ENCODE measurements at places on chromosomes 13 and 19.
A peak's percentile ranks its signal among the peaks of the same experiment; 100 is the strongest.

GRCh38 chr13:41516760-41517159, 59.4 kb downstream of the RGCC start:
- DNase-seq: no peak

- DNase-seq: peak; percentile 47
Observed at GRCh38 chr13:99605420-99606323, 104.4 kb downstream of the TM9SF2 start.

- no peak for DNase-seq
Observed at GRCh38 chr13:20514866-20515265, 10.8 kb downstream of the CRYL1 start.

GRCh38 chr13:79225487-79226232, 180.4 kb downstream of the RBM26 start:
- DNase-seq: no peak

DNA sequence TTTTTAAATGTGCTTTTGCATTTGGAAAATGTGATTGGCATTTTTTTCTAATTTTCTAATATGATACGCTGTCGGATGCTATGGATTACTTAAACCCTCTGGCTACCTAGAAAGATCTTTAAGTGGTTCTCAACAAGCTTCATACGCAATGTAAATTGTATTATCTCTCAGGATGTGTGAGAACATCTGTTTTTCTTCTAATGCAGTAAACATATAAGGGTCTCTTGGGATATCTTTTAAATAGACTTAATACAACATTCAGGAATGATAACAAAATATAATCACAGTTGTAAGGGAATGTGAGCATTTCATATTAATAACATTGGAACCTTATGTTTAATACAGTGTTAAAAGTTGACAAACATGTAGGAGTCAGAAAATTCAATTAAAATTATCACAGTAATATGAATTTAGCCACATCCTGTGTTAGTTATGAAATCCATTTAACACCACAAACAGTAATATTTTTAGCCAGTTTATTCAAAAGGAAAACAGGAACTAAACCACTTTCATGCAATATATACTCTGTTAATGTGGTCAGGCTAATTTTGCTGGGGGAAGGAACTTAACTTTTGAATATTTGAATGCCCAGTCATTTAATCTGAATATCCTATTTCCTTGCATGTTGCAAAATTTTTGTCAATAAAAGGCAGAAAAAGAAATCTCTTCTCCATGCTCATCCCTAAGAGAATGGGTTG, 15.0 kb upstream of the ALOX5AP start:
- DNase-seq: no peak

DNA sequence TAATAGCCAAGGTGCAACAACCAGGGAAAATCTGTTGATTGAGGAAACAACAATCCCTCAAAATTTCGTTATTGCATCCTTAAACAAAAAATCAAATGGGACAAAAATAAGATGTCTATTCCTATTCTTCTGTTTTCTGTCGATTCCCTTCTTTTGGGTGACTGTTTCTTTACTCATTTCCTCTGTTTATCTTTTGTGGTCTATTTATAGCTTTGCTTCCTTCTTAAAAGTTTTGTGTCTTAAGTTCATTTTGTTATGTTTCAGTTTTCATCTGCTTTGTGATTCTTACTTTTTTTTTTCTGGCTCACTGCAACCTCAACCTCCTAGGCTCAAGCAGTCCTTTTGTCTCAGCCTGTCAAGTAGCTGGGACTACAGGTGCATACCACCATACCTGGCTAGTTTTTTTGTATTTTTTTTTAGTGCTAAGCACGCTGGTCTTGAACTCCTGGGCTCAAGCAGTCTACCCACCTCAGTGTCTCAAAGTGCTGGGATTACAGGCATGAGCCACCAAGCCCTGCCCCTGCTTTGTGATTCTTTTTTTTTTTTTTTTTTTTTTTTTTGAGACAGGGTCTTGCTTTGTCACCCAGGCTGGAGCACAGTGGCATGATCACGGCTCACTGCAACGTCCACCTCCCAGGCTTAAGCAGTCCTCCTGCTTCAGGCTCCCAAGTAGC, 10.4 kb downstream of the ZNF146 start:
- no peak for DNase-seq

GRCh38 chr13:108215436-108215835, at the start of gene LIG4:
Gene LIG4, minus strand, starts transcription at chr13:108215536. Its CDS starts 4,268 bp downstream, at chr13:108211268.
- peak; percentile 92 for DNase-seq

- DNase-seq: no peak
Observed at GRCh38 chr13:19645000-19645399, 11.5 kb downstream of the MPHOSPH8 start.

DNA sequence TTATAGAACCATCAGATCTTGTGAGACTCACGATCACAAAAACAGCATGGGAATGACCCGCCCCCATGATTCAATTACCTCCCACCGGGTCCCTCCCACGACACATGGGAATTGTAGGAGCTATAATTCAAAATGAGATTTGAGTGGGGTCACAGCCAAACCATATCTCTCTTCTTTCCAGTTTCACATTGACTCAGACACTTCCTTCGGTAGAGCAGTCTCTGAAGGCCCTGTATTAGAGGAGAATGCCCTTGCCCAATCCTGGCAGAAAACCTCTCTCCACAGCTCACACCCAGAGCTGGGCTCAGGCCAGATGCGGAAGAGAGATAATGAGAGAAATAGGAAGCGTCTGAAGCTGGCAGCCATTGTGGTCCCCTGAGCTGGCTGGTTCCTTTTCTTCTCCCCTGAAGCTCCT, 72.4 kb upstream of the CLDN10 start:
- DNase-seq: no peak

GRCh38 chr13:89577301-89577700, 1770.2 kb upstream of the MIR17HG start:
- DNase-seq: no peak

DNA sequence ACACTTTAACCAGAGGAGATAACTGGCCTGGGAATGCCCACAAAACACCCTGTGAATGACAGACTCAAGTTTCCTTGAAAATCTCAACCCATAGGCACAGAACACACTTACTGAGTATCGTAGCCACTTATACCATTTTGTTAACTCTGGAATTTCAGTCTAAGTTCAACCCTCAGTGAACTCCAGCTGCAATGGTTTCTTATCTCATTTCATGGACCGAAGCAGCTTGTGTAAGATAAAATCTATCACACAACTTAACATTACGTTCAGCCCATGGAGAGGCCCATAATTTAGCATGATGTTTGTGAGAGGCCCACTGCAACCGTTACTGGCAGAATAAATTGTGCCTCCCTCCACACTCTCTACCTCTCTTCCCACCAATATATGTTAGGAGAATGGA, 323.0 kb downstream of the DNAJC15 start:
- no peak for DNase-seq

DNA sequence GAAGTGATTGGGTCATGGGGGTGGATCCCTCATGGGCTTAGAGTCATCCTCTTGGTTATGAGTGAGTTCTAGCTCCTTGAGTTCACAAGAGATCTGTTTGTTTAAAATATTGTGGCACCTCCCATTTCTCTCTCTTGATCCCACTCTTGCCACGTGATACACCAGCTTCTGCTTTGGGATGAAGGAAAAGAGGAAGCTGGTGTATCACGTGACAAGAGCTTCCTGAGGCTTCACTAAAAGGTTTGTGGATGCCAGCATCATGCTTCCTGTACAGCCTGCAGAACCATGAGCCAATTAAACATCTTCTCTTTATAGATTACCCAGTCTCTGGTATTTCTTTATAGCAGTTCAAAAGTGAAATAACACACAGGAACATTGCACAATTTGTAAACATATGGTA, 352.5 kb upstream of the ATXN8OS start:
- no peak for DNase-seq

GRCh38 chr19:48509467-48510194, 2.0 kb downstream of the LMTK3 start:
- no peak for DNase-seq

- no peak for DNase-seq
Observed at GRCh38 chr19:31943191-31943661, 402.2 kb upstream of the ZNF507 start.

- no peak for DNase-seq
Observed at GRCh38 chr13:43883631-43884030, 3.9 kb downstream of the LACC1 start.

- DNase-seq: peak; percentile 29
Observed at GRCh38 chr13:71866335-71867130, 471 bp downstream of the DACH1 start.

DNA sequence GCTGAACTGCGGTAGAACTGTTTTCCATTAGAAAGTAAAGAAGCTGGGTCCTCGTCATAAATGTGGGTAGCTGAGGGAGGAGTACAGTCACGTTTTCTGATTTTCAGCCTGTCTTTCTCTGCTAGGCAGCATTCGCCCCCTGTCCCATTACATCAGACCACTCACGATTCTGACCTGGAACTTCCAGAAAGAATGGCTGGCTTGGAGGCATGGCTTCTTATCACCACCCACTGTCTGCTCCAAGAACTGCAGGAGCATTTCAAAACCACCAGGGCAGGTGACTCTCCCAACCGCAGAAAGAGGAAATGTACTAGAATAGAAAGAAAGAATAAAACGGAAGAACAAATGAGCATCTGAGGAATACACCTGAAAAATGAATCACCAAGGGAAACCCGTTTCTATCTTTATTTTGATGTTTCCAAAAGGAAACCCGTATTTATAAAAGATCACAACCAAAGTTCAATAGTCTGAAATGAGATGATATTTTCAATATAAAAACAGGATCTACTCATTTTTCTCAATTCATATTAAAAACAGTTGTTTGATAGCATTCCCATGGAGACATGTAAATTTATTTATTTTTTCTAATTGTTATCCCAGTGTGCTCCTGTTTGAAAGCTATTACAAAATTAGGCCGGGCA, 22.1 kb upstream of the POMP start:
- peak; percentile 43 for DNase-seq

- no peak for DNase-seq
Observed at GRCh38 chr19:32130332-32130731, 215.1 kb upstream of the ZNF507 start.

GRCh38 chr13:46665633-46666482, 112.9 kb downstream of the LRCH1 start:
- DNase-seq: no peak

GRCh38 chr13:102817907-102818306, 19.0 kb downstream of the BIVM start:
- no peak for DNase-seq

Measured in activated naive CD8-positive, alpha-beta T cell treated with anti-CD3 and anti-CD28 coated beads for 36 hours (primary cell).